ENCODE measurements at places on chromosomes 4 and X.

DNA sequence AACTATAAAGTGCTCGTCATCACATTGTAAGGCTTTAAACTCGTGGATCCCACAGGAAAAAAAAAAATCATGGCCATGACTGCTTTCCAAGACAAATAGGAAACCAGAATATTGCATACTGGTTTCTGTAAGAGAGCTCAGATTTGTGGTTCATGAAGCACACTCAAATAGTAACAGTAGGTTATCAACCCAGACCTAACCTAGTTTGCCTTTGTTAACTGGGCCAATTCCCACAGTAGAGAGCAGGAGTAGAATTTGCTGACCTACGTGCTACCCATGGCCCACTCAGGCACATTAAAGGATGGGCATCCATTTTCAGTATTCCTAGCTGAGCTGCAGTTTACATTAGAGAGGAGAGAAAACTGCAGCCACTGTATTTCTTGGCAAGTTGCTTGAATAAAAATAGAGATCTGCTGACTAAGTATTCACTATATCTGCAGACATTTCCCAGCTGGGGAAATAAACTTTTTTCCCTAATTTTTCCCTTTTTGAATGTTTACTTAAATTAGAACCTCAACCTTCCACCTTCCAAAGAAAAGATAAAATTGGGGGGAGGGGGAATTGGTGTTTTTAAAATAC, 218.5 kb downstream of the SPANXN3 start:
- DNase-seq = no peak

DNA sequence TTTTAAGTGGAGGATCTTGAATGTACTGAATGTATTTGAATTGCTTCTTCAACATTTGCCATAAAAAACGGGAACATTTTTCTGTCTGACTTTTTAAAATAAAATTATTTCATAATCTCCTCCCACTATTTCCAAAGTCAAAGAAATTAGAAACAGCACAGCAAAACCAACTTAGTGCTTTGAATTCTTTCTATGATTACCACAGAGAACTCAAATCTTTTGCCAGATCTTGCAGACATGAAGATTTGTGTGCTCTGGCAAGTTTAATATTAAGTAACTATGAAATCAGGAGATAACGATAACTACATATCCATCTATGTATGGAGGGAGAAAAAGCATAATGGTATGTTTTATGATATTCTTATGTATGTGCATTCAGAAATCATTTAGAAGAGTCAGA, 982.2 kb downstream of the PCDH7 start:
- no peak for DNase-seq

DNA sequence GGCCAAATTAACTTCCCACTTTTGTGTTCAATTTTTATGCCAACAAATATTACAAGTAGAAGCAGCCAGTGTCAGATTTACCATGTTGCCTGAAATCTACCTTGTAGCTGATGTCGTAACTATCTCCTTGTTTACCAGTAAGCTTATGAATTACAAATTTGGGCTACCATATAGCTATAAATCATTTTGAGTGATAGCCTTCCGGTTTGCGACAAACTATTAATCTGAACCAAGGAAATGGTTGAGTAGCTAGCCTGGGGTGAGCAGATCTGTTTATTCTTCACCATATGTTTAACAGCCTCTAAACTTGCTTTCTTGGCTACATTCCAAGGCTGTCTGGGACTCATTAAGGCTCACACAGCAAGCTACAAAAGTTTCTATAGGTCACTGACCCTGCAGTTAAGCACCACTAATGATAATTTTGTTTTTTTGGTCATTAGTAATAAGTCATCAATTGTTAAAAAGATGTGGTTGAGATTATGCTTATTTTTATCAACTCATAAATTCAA, 218.7 kb upstream of the SPOCK3 start:
- no peak for DNase-seq

- no peak for DNase-seq
Observed at GRCh38 chrX:53316111-53316859, 34.9 kb upstream of the IQSEC2 start.

- DNase-seq = no peak
Observed at GRCh38 chr4:164572877-164573279, 181.1 kb upstream of the SMIM31 start.

- DNase-seq = no peak
Observed at GRCh38 chr4:122900314-122900713, 22.1 kb downstream of the NUDT6 start.

DNA sequence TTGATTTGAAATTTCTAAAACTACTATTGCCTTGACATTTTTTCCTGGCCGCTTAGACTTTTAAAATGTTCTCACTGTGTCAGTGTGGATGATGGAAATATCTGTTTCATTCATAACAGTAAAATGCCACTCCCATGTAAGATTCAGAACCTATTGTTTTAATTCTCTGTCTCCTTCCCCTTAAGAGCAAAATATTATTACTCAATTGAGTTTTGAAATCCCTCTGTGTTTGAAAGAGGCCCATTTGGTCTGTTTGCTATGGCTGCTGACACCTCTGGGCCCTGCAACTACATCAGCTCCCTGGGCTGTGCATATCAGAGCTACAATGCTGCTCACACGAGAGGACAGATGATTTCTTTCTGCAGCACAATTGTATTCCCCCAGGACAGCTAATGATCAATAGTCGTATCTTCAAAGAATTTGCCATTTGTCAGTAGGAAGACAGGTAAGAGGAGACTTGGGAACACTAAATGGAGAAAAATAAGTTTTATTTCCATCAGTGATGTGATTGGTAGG, 388.0 kb upstream of the GALNT7 start:
- no peak for DNase-seq

DNA sequence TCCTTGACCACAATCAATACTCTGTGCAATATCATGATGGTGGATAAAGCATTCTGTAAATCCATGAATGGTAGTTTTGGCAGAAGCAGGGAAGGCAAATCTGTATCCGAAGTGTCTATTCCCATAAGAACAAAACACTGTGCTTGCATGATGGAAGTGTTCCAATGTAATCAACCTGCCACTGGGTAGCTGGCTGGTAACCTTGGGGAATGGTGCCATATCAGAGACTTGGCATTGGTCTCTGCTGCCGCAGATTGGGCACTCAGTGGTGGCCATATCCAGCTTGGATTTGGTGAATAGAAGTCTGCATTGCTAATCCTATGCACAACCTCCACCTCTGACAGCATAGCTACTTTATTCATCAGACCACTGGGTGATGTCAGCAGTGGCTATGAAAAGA, 114.3 kb upstream of the EMCN start:
- no peak for DNase-seq

- DNase-seq = no peak
Observed at GRCh38 chr4:75497133-75497532, 17.1 kb downstream of the RCHY1 start.

DNA sequence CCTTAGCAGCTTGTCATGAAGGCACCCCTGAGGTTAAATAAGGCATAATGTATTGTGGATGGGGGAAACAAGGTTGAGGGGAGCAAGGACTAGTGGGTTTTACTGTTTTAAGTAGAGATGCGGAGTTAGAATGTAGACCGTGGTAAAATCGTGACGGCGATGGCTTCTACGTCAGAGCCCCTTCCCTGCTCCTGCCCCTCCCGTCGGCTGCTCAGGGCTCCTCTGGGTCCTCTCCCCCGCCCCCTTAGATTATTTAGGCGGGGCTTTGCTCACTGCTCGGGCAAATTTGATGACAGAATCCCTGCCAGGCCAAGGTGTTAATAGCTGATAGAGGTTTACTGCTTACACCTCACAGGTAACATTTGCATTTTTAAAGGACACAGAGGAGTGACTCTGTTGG, 2.3 kb downstream of the FRMPD3 start:
- no peak for DNase-seq

- no peak for DNase-seq
Observed at GRCh38 chr4:117328333-117328732, 243.0 kb upstream of the TRAM1L1 start.

DNA sequence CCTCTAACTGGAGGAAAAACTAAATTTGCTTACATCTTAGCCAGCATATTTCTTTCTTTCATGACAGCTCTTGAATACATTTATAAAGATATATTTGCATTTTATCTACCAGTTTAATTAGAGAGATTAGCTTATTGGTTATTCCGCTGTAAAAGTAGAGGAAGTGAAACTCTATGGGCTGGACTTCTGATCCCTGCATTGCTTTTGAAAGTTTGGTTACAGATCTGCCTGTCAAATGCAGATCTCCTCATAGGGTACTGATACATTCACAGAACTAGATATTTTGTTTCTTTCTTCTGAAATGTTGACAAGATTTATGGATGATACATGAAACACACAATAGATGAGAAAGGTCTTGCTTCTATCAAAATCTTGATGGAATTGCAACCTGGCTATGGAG, 581.4 kb upstream of the AADAT start:
- DNase-seq = no peak

GRCh38 chr4:16609170-16609758, 289.2 kb downstream of the LDB2 start:
- no peak for DNase-seq

GRCh38 chr4:10571909-10572308, 112.7 kb downstream of the CLNK start:
- no peak for DNase-seq

DNA sequence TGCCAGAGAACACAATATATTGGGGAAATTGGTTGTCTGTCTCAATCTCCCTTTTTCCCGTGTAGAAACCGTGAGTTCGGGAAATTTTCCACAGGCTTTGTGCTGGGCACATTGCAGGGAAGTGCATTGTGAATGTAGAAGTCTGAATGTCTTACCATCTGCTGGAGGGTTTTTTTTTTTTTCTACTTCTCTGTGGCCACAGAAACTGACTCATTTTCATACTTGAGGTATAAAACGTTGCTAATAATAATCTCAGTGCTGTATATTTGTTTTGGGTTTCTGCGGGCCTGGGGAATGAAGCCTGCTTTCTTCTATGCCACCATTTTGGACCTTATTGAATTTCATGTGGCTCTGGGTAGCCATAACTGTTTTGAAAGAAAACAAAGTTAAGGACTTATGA, 1001.2 kb downstream of the STIM2 start:
- DNase-seq = no peak

GRCh38 chrX:74449937-74450330, 28.6 kb downstream of the SLC16A2 start:
- no peak for DNase-seq

- DNase-seq = no peak
Observed at GRCh38 chr4:57154191-57154590, 44.0 kb upstream of the IGFBP7 start.
